ENCODE measurements at places on chromosomes 1 and 21.

DNA sequence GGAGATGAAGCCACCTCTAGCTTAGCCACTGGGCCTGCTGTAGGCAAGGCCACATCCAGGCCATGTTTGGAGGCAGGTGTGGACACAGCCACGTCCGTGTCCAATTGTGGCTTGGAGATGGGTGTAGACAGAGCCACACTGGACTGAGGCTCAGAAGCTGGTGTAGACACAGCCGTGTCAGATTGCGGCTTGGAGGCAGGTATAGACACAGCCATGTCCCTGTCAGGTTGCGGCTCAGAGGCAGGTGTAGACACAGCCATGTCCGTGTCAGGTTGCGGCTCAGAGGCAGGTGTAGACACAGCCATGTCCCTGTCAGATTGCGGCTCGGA is 2.2 kb downstream of the PERM1 start:
- DNase-seq, result no peak

- no peak for DNase-seq
Measured at GRCh38 chr21:30209601-30210000, 6.3 kb downstream of the CLDN8 start.

- no peak for DNase-seq
Measured at GRCh38 chr1:48139275-48139674, 83.2 kb upstream of the SLC5A9 start.

GRCh38 chr1:24720152-24720551 is 25.1 kb upstream of the CLIC4 start:
- no peak for DNase-seq

DNA sequence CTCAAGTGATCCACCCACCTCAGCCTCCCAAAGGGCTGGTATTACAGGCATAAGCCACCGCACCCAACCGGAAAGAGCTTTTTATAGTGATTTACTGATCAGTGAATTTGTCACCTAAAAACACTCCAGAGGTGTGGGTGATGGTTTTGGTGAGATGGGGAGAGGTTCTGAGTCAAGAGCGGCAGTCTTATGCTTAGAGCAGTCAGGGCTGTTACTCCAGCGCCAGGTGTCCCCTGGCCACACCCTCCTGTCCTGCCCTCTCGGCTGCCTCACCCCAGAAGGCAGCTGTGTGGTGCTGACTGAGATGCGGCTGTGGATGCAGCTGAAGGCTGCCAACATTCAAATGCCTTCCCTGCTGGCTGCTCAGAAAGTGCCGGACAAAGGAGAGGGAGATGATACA is 94.5 kb upstream of the LPGAT1 start:
- no peak for DNase-seq

DNA sequence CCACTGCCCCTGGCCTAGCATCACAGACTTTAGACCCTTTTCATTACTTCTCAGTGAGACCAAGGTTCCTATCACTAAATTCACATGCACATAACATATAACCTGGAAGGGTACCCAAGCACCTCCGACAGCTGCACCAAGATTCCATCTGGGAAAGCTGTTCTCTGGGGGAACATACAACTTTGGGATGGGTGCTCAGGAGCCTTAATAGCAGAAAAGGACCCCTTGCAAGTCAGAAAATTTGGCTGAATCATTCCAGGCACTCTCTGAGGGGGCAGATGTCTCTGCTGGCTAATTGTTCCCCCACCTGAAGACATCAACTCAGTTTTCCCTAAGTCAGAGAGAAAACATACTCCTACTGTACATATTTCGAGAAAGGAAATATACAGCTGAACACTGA is 41.3 kb upstream of the PSEN2 start:
- no peak for DNase-seq

- DNase-seq, result no peak
Measured at GRCh38 chr21:32352526-32352925, 40.3 kb downstream of the URB1 start.

- DNase-seq, result peak; percentile 51
Measured at GRCh38 chr1:201637282-201638079, 98.6 kb downstream of the NAV1 start.

- DNase-seq, result no peak
Measured at GRCh38 chr1:9888886-9889285, 21.2 kb downstream of the CTNNBIP1 start.

DNA sequence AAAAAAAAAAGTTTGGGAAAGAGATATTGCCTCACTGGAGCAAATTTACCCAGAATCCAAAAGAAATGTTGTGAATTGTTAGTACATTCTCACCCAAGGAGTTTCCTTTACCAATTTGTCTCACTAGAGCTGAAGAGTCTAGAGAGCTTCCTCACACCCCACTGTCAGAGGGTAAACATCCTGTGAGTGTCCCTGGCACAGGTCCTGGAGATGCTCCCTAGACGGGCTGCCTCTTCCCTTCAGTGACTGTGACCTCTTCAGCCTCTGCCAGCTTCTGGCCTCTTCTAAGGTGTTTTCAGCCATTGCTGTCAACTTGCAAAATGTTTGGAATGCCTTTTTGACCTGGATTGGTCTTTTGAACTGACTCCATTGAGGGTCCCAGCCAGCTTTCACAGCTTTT is 159.4 kb downstream of the DHRS3 start:
- no peak for DNase-seq

- no peak for DNase-seq
Measured at GRCh38 chr21:15768045-15768601, 38.3 kb downstream of the USP25 start.

- DNase-seq, result no peak
Measured at GRCh38 chr1:11648732-11649158, 5.5 kb downstream of the FBXO2 start.

DNA sequence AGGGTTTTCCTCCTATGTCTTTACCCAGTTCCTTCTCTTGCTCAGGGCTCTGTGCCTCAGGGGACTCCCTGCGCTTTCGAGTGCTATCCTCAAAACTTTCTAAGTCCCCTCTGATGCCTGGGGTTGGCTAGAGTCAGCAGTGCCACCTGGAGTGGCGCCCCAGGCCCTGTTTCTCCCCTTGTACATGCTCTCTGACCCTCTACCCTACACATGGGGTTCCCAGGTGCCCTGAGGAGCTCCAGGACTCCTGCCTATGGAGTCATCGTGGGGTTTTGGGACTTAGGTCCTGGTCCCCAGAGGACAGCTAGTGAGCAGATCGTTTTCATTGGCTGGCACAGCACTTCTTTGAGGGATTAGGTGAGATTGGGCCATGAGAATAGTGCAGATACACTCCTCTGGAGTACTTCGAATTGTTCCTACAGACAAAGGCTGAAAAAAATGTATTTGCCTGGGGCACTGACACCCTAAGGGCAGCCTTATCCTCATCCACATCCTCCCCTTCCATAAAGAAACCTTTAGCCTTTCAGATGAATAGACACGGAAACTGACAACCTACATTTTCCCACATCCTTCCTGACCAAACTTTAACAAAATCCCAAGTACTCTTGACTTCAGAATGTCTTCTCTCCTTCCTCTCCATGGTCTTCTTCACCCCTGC is 41.5 kb downstream of the LGR6 start:
- no peak for DNase-seq

DNA sequence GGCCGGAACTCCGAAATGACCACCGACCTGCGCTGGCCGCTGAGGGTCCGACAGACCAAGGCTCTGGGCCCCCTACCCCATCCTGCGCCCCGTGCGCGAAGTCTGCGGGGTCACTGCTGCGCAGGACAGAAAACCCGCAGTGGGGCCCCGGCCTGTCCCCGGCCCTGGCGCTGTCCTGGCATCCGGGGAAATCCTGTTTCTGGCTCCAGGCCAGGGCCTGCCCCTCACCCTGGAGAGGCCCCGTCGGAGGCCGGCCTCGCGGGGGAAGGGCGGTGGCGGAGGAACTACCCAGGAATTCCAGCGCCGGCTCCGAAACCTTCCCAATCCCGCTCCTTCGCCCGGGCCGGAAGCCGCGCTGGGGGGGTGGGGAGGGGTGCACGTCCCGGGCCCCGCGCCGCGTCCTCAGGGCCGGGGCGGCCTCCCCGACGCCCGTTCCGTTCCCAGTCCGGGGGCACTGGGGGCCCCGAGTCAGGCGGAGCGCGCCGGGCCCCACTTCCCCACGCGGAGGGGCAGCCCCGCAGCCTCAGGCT is 77.0 kb downstream of the MORN1 start:
- DNase-seq, result peak; percentile 82

- DNase-seq, result no peak
Measured at GRCh38 chr1:113255038-113255719, 135.1 kb upstream of the MAGI3 start.

- DNase-seq, result no peak
Measured at GRCh38 chr1:52683367-52683940, 14.7 kb downstream of the COA7 start.

GRCh38 chr1:3064296-3064850 is 4.6 kb upstream of the PRDM16 start:
- DNase-seq, result no peak

DNA sequence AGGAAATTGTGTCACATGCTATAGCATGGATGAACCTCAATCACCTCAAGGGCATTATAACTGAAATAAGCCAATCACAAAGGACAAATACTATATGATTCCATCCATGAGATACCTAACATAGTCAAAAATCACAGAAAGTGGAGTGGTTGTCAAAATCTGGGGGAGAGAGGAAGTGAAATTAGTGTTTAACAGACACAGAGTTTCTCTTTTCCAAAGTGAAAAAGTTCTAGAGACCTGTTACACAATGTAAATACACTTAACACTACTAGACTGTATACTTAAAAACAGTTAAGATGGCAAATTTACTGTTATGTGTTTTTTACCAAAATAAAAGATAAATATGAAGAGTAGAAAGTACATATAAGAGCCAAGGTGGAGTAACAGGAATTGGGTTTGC is 31.8 kb downstream of the ZNF644 start:
- DNase-seq, result no peak

DNA sequence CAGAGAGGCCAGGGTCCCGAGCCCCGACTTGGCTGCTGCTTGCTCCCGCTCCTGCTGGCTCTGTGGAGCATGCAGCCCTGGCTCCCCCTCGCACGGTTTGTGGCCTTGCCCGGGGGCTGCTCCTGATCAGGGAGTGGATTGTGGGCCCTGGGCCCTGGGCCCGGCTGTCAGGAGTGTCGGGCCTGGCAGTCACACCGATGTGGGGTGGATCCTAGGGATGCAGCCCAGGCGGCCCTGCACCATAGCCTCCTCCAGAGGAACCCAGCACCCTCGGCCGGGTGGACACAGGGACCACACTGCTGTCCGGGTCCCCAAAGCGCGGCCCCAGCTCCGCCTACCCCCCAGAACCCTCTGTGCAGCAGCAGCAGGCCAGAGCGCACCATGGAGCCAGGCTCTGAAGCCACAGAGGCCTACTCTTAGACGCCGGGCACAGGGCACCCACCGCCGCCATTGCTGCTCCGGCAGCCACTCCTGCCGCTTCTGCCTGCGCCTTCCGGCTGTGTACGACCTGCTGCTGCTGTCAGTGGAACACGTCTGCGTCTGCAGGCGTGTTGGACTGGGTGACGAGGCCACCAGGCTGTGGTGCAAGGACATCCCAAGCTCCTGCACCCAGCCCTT is 9.4 kb downstream of the SLX9 start:
- DNase-seq, result no peak

DNA sequence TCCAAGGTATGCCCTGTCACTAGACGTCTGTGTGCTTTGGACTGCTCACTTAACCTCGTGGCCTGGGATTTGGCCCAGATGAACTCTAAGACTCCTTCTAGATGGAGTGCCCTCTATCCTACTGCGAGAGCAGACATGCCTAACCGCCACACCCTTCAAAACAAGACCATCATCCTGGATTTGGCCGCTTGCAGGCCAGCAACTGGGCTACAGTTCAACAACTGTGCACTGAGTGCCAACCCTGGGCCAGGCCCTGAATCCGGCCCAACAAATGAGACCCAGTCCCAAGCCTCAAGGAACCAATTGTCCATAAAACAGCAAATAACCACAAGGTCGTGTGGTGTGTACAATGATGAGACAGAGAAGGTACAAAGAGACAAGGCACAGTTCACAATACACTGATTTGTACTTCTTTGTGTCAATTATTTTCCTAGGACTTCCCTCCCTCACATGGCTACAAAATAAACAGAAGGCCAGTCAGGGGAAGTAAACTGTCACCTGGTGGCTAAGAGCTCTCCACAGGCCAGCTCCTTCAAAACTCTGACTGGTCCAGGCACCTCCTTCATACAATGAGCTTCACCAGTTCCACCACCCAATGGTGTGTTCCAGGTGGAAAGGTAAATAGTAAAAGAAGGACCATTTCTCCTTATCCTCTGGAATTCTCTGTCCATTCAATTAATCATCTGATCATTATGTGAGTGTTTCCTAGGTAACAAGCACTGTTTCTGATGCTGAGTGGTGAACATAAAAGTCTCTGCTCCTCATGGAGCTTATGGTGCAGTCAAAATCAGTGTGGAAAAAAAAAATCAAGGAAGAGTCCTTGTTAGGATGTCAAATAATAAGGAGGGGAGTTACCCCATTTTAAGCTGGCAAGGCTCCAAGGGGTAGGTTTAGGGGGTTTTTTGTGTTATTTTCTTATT is 60.4 kb downstream of the CAPZB start:
- no peak for DNase-seq

DNA sequence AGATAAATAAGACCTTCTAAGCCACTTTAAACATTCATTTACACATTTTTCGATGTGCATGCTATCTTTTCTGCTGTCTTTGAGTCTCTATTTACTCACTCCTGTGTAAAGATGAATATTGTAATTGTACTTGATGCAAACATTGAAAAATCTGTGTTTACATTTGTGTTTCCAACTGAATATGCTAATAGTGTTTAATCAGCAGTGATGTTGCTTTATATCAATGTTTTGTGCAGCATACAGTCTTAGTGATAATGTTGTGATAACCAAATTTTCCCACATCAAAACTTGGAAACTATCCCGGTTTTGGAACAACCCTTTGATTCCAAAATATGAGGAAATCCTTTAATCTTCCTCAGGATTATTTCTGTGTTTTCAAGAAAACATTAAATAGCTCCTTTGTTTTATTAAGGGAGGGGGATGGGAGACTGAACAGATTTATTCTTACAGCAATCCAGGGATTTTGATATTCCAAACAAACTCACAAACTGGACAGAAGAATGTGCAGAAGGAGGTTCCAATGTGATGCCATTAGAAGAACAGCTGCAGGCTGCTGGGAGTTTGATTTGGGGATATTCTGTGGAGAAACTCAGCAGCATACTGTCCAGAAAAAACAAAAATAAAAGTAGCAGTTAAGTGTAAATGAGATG is 248.0 kb downstream of the S1PR1 start:
- DNase-seq, result no peak

- DNase-seq, result no peak
Measured at GRCh38 chr1:89545264-89546038, 20.8 kb downstream of the LRRC8B start.

GRCh38 chr1:55155522-55155921 is 59.6 kb downstream of the USP24 start:
- DNase-seq, result peak; percentile 19

GRCh38 chr1:153343040-153343681 is 5.5 kb downstream of the PGLYRP4 start:
- no peak for DNase-seq

GRCh38 chr21:44900559-44901251 is 20.0 kb downstream of the ITGB2 start:
- DNase-seq, result no peak

- peak; percentile 90 for DNase-seq
Measured at GRCh38 chr1:45687754-45688740, at the start of gene TMEM69. TMEM69 (plus strand) TSS chr1:45688181; CDS start chr1:45691069, 2,888 bp downstream.

- DNase-seq, result no peak
Measured at GRCh38 chr1:6891781-6892579, 106.7 kb downstream of the CAMTA1 start.

GRCh38 chr1:157098519-157098918 is 1.1 kb downstream of the ETV3L start:
- no peak for DNase-seq

GRCh38 chr1:172269644-172270043 is 150.8 kb upstream of the C1orf105 start:
- DNase-seq, result peak; percentile 71

- no peak for DNase-seq
Measured at GRCh38 chr21:26683996-26684395, 110.9 kb upstream of the CYYR1 start.
